ENCODE measurements at places on chromosomes 11 and 22.
A peak's percentile ranks its signal among the peaks of the same experiment; 100 is the strongest.

DNA sequence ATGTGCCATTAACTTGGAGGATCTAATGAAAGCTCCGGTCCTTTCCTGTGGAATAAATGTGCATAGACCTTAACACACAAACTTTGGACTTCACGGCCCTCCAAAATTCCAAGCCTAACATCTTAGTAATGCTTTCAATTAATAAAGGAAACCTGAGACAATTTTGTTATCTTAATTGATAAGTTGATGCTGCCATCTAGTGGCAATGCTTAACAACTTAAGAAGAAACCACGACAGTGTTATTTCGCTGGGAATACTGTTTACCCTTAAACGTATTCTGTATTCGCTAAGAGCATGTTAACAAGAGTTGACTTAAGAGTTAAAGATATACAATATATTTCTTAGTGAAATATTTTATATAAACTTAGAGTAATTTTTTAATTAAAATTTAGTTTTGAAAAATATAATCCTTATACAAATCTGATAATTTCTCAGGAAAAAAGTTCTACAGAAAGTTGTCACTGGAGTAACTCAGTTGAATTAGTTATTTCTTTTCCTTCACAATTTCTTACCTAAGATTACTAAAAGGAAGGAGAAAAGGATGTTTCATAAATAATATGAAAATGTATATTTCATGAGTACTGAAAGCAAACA is 35.0 kb upstream of the OR9G4 start:
- peak; percentile 11 for DNase-seq

DNA sequence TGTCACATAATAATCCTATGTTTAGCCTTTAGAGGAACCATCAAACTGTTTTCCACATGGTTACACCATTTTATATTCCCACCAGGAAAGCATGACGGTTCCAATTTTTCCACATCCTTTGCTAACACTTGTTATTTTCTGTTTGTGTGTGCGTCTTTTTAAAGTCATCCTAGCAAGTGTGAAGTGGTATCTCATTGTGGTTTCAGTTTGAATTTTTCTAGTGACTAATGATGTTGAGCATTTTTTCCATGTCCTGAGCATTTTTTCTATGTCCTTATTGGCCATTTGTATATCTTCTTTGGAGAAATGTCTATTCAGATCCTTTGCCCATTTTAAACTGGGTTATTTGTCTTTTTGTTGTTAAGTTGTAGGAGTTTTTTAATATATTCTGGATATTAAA is 53.7 kb upstream of the DEPDC7 start:
- no peak for DNase-seq

DNA sequence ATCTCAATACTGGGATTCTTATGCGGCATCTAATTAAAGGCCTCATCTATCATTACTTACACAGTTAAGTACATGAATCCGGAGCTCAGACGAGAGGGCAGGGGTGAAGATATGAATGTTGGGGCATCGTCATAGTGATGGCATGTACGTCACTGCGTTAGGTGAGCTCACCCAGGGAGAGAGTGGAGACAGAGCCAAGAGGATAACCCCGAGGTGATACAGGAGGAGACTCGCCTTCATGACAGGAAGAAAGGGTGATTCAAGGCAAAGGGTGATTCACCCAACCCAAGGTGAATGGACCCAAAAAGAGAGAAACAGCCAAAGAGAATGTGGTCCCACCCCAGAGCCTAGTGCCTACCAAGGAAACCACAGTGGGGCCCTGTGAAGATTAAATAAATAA is 132.9 kb upstream of the BLID start:
- no peak for DNase-seq

DNA sequence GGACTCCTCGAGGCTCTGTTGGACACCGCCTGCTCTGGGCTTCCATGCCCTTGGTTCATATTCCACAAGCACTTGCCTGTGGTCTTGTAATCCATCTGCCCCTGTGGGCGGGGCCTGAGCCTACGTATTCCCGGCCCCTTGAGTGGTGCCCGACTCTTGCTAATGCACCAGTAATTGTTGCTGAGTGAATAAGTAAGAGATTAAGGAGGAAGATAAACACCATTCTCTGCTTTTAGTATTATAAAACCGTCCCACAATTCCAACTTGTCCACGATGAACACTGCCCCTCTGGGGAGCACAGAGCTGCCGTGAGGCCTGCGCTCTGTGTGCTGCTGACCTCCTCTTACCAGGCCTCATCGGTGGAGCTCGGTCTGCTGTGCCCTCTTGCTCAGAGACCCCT is 50.3 kb downstream of the MICAL2 start:
- DNase-seq = no peak

DNA sequence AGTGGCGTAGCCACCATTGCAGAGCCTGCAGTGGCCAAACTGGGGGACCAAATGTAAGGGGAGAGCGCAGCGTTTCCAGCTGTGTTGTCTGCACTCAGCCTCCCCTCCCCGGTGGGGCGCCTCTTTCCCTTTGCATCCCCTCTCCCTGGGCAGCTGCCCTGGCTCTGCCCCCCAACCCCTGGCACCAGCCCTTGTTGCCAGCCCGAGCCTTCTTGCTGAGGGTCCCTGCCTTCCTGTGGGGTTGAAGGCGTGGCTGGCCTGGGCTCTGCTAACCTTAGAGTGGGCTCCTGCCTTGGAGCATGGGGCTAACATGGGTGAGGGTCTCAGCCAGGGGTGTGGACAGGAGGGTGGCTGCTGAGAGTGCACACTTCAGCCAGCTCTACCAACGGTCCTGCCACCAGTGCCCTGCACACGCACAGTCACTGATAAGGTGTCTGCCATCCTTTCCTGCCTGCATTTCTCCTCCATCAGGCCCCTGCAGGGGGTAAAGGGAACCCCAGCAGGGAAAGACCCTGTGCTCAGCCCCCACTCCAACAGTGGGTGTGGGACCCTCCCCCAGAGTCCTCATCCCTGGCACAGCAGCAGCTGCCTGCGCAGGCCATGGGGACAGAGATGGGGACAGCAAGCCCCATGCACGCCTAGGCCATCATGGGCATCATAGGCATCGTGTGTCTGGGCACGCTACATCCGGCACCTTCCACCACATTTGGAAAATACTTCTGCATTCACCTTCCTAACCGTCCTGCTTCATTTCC is 43.5 kb downstream of the CERK start:
- DNase-seq = no peak

DNA sequence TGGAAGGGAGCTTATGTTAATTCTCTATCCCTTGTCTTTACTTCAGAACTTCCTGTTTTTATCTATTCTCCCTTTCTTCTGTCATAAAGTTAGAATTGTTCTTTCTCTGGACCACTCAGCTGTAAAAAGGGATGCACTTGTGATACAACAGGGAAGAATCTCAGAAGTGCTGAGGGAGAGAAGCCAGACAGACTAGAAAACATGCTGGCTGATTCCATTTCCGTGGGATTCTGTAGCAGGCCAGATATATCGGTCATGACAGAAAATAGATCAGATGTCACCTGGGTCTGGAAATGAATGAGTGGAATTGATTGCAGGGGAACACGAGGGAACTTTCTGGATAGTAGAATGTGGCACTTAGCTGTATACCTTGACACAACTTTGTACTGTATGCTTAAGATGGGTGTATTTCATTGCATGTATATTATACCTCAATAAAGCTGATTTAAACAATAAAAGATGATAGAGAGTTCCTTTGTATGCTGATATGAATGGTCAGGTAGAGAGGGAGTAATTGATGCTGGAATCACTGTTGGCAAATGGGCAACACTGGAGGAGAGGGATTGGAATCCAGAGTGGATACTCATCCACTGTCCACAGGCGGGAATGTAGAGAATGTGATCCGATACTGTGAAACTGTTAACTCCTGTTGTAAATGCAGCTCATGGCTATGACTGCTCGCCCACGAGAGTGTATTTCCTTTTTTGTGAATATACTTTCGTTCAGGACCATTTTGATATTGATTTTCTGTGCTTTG is 59.6 kb downstream of the ATXN10 start:
- no peak for DNase-seq

DNA sequence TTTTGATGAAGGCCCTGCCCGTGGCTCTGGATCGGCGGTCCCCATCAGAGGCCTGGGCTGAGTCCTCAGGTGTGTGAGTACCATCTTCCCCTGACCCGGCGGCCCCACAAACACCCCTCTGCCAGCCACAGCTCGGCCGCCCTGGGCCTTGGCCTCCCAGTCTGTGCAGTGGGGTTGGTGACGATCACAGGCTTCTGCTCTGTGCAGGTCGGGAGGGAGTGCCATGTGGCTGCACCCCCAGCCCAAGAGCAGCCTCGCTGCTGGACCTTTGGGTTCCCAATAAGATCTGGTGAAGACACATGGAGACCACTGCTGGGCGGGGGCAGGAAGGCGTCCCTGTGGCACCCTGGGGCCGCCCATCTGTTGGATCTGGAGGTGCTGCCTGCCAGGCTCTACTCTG is 47.1 kb upstream of the PPARA start:
- DNase-seq = no peak

GRCh38 chr11:111306321-111306720 is 8.0 kb downstream of the POU2AF3 start:
- no peak for DNase-seq

DNA sequence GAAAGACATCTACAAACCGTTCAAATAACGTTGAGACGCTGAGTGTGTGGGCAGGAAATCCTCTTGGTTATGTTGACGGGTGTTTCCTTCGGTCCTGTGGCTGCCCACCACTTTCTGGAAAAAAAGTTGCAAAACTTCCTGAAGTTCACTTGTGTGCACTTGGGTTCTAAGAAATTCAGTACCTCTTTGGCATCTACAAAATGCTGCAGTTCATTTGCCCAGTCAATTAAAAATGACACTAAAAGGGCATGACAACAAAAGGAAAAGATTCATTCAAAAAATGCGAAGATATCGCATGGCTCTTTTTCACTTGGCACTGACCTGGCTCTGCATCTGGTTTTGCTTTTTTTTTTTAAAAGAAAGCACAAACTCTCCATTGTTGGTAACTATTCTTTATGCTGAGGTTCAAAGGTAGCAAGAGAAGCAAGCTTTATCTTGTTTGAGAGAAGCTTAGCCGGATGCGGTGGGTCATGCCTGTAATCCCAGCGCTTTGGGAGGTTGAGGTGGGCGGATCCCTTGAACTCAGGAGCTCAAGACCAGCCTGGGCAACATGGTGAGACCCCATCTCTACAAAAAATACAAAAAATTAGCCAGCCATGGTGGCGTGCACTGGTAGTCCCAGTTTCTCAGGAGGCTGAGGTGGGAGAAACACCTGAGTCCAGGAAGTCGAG is 10.6 kb upstream of the XBP1 start:
- DNase-seq = no peak

DNA sequence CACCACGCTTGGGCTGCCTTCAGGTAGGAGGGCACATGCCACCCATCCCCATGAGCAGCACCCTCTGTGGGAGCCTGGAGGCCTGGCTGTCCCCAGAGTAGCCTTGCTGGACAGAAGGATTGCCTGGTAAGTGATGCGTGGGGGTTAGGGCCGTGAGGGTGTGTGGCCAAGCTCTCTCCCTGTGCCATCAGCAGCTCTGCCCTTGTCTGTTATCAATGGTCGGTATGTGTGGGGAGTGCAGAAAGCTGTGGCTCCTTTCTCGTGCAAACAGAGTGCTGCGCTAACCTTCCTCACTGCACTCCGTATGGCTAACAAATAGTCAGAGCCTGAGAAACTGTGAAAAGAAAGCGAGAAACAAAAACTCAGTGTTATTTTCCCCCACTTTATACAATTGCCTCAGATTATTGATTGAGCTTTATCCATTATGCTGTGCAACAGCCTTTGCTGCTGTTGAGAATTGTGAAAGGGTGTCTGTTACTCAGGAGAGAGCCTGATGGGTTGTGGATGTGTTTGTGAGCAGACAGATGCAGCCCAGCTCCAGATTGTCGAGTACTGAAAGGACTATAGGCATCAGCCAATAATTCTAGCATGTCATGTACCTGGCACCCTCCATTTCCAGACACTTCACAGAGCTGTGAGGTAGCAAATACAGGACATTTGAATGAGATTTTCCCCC is 432.2 kb downstream of the NTM start:
- no peak for DNase-seq

DNA sequence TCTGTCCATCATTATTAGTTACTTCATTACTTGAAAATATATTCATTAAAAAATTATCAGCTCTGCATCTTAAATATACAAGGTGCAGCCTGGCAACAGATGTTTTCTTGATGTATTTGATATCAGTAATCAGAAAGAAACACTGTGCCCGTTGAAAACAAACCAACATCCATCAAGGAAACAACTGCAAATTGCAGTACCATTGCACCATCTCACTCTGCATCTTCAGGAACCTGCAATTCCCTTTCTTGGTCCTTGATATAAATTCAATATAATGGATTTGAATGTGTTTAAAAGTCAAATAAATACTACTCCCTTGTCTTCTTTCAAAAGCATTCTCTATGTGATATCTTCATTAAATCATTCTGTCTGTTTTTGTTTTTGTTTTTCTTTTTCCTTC is 1131.2 kb downstream of the FAM181B start:
- DNase-seq = no peak

All from NCI-H526 (cell line).